ENCODE measurements at places on chromosomes 11 and 22. TPM values are rescaled to one million over a fixed set of nuclear protein-coding genes. Genes with fewer than 3 reads are reported as not detected.

GRCh38 chr22:17429516-17429915, 60.3 kb downstream of the CECR2 start:
- peaks cover 17% of the 10 kb centered on the region for H3K4me1 ChIP-seq
- DNase-seq, result no peak
- H3K27ac ChIP-seq, result no peak overlapping the region
- H3K27me3 ChIP-seq, result no peaks in the 10 kb centered on the region

DNA sequence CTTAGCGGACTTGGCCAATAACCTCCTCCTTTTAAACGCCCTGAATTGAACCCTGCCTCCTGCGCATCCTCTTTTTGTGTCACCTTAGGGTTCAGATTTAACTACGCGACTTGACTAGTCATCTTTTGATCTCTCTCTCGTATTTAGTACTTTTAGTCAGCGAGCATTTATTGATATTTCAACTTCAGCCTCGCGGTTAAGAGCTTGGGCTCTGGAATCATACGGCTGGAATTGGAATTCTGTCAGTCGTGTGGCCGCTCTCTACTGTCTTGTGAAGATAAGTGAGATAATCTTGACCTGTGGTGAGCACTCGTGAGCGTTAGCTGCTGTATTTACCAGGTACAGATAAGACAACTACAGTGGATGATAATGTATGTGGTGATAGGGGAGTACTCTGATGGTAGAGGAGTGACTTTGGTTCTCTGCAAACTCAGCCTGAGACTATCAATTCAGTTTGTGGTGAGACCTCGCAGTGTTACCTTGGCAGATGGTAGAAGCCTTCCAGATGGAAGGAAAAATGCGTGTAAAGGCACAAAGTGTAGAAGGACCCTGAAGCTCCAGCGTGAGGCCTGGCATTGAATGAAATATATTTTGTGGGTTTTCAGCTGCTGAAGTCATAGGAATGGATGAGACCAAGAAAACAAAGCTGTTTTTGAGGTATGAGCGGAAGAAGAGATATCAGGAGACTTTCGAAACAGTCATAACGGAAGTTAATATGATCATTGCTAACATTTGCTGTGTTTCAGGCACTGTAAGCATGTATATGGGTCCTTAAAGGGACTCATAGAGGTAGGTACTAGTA, 682 bp downstream of the ATM start:
- H3K36me3 ChIP-seq, result peaks cover 7% of the 10 kb centered on the region
- peak overlapping the region; percentile 77 for H3K27ac ChIP-seq
- no peaks in the 10 kb centered on the region for H3K27me3 ChIP-seq
- peak; percentile 37 for DNase-seq

GRCh38 chr11:127643268-127644058, 642.9 kb upstream of the KIRREL3 start:
- H3K27ac ChIP-seq, result no peak overlapping the region
- H3K4me1 ChIP-seq, result peaks cover 14% of the 10 kb centered on the region
- no peaks in the 10 kb centered on the region for H3K27me3 ChIP-seq
- H3K4me3 ChIP-seq, result no peak overlapping the region

DNA sequence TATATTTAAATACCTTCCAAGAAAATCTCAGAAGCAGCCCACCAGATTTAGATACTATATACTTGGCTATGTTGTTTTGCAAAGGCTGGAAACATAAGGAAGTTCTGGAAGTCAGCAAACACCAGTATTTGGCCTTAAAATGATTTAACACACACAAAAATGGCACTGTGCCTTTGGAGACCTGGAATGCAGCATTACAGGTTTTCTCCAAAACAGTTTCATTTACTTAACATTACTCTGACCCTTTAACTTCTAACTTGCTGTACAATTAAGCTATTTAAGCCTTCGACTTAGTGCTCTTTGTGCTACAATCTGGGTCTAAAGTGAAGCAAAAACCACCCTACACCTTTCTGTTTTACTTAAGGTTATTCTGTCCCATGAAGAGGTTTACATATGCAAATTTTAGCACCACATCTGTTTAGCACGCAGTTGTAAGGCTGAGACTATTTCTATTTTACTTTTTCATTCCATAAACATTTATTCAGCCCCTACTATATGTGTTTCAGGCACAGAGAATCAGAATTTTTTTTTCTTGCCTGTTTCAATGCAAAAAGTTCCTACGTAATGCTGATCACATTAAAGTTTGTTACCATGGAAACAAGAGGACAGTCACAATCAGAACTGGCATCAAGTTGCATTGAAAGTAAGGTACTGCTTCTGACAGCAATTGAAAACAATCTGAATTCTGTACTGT, 70.3 kb downstream of the MAML2 start:
- H3K36me3 ChIP-seq, result no peaks in the 10 kb centered on the region
- H3K4me3 ChIP-seq, result no peak overlapping the region
- peaks cover 17% of the 10 kb centered on the region for H3K4me1 ChIP-seq
- DNase-seq, result peak; percentile 50

DNA sequence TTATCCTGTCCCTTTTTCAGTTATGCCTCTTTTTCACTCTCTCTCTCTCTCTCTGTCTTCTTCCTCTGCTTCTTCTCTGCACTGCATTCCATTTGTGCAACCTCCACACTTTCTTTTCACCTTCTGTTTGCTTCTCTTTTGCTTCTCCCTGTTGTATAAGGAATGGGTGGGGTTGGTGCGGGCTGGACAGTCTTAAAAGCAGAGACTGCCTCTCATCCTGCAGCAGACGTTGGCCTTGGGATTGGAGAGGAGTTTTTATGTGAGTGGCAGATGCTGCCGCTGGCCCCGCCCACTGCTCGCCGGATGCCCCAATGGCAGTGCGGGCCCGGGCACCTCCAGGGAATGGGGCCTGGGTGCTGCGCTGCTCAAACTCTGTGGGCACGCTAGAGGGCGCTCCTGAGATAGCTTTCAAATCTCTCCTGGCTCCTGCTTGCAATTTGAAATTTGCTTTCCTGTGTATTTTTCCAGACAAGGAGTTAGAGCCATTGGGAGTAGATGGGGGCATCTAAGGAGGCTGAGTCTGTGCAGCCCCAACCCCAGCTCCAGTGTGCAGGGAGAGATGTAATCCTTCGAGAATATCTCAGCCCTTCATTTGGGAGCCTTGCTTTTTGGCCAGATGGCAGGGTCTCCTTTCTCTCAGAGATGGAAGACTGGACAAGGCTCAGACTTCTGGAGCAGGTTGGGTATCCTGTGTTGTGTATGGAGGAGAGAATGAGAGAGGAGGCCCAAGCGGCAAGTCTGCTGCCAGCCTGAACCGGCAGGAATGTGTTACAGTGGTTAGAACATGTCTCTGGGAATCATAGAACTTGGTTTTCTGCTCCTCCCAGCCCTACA, 81.2 kb downstream of the GRAMD1B start:
- DNase-seq, result peak; percentile 93
- no peak overlapping the region for H3K4me3 ChIP-seq
- H3K27me3 ChIP-seq, result no peaks in the 10 kb centered on the region
- H3K4me1 ChIP-seq, result peaks cover 4% of the 10 kb centered on the region

- H3K27ac ChIP-seq, result no peak overlapping the region
- H3K27me3 ChIP-seq, result no peaks in the 10 kb centered on the region
- H3K4me1 ChIP-seq, result no peaks in the 10 kb centered on the region
- no peak for DNase-seq
Measured at GRCh38 chr11:103832762-103833161, 203.7 kb upstream of the DDI1 start.

- H3K4me3 ChIP-seq, result no peak overlapping the region
- no peak for DNase-seq
- no peaks in the 10 kb centered on the region for H3K27me3 ChIP-seq
- H3K27ac ChIP-seq, result no peak overlapping the region
Measured at GRCh38 chr22:46792061-46792796, 29.8 kb downstream of the TBC1D22A start.

- no peak overlapping the region for H3K4me3 ChIP-seq
- no peak overlapping the region for H3K27ac ChIP-seq
- H3K27me3 ChIP-seq, result no peaks in the 10 kb centered on the region
- H3K36me3 ChIP-seq, result no peaks in the 10 kb centered on the region
Measured at GRCh38 chr11:34501500-34501899, 12.1 kb downstream of the ELF5 start.

DNA sequence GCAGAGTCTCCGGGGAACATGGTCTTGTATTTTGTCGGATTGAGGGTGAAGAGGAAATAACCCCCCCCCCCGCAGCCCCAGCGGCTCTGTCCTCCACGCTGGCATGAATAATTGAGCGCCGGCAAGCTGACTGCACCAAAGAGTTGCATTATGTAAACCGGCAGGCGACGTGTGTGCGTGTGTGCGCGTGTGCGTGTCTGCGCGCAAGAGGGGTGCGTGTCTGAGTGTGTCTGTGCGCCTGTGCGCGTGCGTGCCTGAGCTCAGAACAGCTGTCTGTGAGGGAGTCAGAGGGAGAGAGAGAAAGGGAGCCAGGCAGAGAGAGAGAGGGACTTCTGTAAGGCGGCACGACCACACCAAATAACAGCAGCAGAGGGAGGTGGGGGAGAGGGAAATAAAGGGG, 94.4 kb downstream of the SCN3B start:
- no peak overlapping the region for H3K27ac ChIP-seq
- DNase-seq, result no peak
- no peak overlapping the region for H3K4me3 ChIP-seq
- H3K4me1 ChIP-seq, result peaks cover 26% of the 10 kb centered on the region
- no peaks in the 10 kb centered on the region for H3K36me3 ChIP-seq

DNA sequence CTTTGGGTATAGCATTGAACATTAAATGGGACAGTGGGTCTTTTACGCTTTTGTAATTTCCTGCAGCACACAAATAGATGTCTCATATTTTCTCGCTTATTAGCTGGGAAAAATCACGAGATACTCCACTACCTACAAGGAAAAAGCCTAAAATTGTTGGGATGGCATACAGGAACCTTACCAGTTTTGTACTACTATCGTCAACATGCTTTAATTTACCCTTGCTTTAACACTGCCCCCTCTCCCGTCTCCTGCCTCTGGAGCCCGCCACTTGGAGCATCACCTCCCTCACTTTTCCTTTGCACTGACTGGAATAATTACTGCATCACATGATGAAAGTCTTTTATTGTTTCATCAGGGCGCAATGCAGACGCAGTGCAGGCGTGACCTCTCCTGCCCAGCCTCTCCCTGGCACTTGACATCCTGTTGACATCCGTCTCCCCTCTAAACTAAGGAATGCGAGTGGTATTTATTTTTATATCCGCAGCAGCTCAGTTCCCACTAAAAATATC, 1.0 kb upstream of the FNBP4 start:
- H3K27ac ChIP-seq, result peak overlapping the region; percentile 99
- H3K27me3 ChIP-seq, result no peaks in the 10 kb centered on the region
- peaks cover 25% of the 10 kb centered on the region for H3K4me1 ChIP-seq
- H3K36me3 ChIP-seq, result peaks cover 17% of the 10 kb centered on the region
- peak; percentile 87 for DNase-seq
- peak overlapping the region; percentile 31 for H3K4me3 ChIP-seq

GRCh38 chr11:114762408-114762807, 84.1 kb downstream of the NXPE2 start:
- H3K4me3 ChIP-seq, result no peak overlapping the region
- H3K27ac ChIP-seq, result no peak overlapping the region
- no peaks in the 10 kb centered on the region for H3K4me1 ChIP-seq
- DNase-seq, result peak; percentile 80
- no peaks in the 10 kb centered on the region for H3K36me3 ChIP-seq

GRCh38 chr11:133082841-133083488, 449.3 kb downstream of the OPCML start:
- no peaks in the 10 kb centered on the region for H3K4me1 ChIP-seq
- DNase-seq, result peak; percentile 62
- no peak overlapping the region for H3K27ac ChIP-seq
- peaks cover 88% of the 10 kb centered on the region for H3K27me3 ChIP-seq
- H3K36me3 ChIP-seq, result no peaks in the 10 kb centered on the region

GRCh38 chr11:17939542-17939941, 73.3 kb downstream of the SERGEF start:
- no peak overlapping the region for H3K27ac ChIP-seq
- no peaks in the 10 kb centered on the region for H3K4me1 ChIP-seq
- H3K27me3 ChIP-seq, result no peaks in the 10 kb centered on the region
- DNase-seq, result no peak
- no peaks in the 10 kb centered on the region for H3K36me3 ChIP-seq

DNA sequence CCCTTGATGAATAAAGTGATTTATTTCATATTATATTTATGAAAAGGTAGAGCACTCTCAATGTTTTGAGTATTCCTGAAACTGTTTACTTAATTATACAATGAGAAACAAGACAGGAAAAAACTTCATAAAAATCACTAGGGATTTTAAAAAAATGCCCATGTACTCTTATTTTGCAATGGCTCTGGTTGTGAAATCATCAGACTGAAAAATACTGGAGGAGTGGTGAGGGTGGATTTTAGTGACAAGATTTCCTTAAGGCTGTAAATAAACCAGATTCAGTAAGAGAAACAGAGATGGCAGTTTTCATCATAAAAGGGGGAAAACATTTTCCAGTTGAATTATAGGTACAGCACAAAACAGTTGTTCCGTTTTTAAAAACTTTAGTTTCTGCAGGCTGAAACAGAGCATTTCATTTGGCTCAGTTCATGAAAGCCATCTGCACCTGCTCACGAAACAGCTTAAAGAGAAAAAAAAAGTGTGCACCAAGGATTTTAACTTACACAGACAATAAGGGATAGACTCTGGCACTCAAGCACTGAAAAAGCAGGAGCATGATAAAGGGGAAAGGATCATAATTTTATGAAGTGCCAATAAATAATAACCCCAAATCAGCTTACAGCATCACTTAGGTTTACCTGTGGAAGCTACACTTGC, 100.7 kb downstream of the MAML2 start:
- no peak for DNase-seq
- peak overlapping the region; percentile 96 for H3K27ac ChIP-seq
- no peak overlapping the region for H3K4me3 ChIP-seq
- H3K27me3 ChIP-seq, result no peaks in the 10 kb centered on the region

DNA sequence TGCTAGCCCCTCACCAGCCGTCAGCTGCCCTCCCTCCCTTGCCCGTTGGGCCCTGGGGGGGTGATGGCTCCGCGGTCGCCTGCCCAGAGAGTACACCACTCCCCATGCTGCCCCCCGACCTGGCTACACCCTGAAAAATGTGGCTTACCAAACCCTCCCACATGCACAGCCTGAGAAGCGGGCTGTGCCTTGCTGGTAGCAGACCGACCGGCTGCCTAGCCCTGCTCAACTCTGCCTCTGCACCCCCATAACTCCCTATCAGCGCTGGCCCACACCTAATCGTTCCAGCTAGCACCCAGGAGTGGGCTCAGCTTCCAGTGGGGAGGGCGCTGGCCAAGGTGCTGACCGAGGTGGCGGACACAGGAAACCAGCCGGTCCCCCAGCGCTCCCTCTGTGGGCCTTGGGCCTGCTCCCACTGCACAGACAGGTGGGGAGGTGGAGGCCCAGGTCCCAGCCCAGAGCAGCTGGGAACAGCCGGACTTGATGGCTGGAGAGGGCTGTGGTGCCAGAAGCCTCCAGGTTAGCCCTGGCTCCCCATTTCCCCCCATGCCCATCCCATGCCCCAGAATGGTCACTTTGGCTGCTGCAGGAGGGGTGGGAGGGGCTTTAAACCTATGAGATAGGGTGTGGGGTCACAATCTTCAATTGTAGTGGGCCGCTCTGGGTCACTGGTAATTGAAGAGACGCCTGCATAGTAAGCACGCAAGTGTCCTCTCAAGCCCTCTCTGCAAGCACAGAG, 32.1 kb upstream of the PRODH start:
- H3K36me3 ChIP-seq, result no peaks in the 10 kb centered on the region
- peak; percentile 85 for DNase-seq
- H3K4me1 ChIP-seq, result no peaks in the 10 kb centered on the region
- no peak overlapping the region for H3K27ac ChIP-seq
- H3K27me3 ChIP-seq, result peaks cover 17% of the 10 kb centered on the region
- no peak overlapping the region for H3K4me3 ChIP-seq

- H3K27ac ChIP-seq, result peak overlapping the region; percentile 48
- H3K36me3 ChIP-seq, result peaks cover 31% of the 10 kb centered on the region
- no peaks in the 10 kb centered on the region for H3K27me3 ChIP-seq
- peak; percentile 66 for DNase-seq
- H3K4me1 ChIP-seq, result peaks cover 34% of the 10 kb centered on the region
Measured at GRCh38 chr11:47272706-47273105, 2.8 kb downstream of the MADD start.

Gene DDX25
- 6.1 TPM for polyA plus RNA-seq

Gene MAJIN
- not detected for polyA plus RNA-seq

Gene GSTT2
- polyA plus RNA-seq, result 5.1 TPM
